Activated B cell treated with CpG ODN at 0.5 μM for 24 hours (primary cell): ENCODE measurements at places on chromosomes 1 and 21. TPM values are rescaled to one million over a fixed set of nuclear protein-coding genes. Genes with fewer than 3 reads are reported as not detected.

The KRTAP15-1 gene
- not detected in 2 replicates for total RNA-seq

The OR10J1 gene
- total RNA-seq, result not detected in 2 replicates

The APOBEC4 gene
- not detected in 2 replicates for total RNA-seq

The PGBD5 gene
- total RNA-seq, result not detected in 2 replicates

The CTNNBIP1 gene
- 6.7 and 7.5 TPM in 2 replicates for total RNA-seq

The ACTL8 gene
- total RNA-seq, result not detected in 2 replicates

The OPTC gene
- not detected in 2 replicates for total RNA-seq
